Hypothalamus (tissue), 51 donors: ENCODE measurements at places on chromosomes 5 and 9.

DNA sequence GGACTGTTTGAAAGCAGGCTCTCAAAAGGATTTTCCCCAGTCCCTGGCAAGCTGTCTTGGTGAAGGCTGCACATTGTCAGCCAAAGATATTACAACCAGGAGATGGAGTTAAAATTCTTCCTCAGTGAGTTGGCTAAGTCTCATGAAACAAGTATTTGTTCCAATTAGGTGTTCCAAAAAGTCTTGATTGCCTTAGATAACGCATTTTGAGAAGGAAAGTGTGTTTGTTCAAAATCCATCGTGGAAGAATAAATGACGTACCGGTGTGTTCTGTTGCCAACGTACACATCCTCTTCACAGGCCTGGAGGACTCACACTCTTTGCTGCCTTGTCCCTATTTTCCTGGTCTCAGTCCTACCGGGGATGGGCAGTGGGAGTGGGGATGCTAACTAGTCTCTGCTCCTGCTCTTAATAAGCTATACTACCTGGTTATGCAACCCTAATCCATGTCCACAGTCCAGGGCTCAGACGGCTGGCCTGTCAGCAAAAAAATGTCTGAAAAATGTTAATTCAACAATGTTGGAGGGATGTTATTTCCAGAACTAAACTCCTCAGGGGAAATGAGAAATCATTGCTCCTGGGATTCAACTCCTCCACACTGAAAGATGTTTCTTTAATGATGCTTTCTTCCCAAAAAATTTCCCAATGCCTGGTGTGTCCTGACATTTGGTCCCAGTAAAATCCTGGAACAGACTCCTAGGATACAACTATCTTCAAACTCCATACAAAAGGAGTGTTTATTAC is 175.3 kb upstream of the KLF9 start:
- DNase-seq = no peak

DNA sequence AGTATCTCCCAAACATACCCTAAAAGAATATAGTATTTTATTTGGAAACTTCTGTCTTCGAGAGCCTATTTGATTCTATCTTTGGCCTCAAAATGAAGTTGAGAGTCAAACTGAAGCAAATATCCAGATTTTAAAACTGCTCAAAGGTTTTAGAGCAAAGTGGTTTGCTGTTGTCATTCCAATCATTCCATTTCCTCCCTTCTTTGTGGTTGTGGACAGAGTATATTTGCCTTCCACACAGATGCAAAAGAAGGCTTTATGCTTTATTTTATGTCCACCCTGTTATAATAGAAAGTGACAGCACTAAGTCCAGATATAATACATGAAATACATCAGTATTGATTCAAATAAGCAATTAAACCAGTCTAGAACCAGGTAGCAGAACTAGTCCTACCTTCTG is 12.4 kb downstream of the GZMK start:
- DNase-seq = no peak

DNA sequence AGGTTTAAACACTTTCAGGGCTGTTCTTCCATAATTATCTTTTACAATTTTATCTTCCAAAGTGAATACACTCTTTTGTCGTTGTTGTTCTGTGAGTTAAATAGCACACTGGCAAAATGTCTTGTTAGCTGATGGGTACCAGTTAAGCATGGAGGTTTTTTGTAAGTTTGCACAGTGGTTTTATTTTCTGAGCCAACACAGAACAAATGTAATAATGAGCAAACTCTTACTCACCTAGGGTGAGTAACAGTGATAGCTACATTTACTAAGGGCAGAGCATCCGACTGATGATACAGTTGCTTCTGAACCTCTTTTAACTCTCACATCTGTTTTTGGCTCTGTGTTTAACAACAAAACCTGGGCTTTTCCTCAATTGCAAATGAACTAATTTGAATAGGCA is 103.2 kb downstream of the CTNND2 start:
- no peak for DNase-seq

DNA sequence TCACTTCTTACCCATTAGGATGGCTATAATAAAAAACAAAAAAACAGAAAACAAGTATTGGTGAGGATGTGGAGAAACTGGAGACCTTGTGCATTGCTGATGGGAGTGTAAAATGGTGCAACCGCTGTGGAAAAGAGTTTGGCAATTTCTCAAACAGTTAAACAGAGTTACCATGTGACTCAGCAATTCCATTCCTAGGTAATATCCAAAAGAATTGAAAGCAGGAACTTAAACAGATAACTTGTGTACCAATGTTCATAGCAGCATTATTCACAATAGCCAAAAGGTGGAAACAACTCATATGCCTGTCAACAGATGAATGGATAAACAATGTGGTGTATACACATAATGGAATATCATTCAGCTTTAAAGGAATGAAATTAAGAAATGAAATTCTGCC is 28.9 kb downstream of the DCP2 start:
- DNase-seq = no peak

GRCh38 chr5:122790354-122791103 is 15.6 kb downstream of the SNX2 start:
- no peak for DNase-seq

- no peak for DNase-seq
Measured at GRCh38 chr9:131851414-131851813, 111.5 kb upstream of the RAPGEF1 start.

DNA sequence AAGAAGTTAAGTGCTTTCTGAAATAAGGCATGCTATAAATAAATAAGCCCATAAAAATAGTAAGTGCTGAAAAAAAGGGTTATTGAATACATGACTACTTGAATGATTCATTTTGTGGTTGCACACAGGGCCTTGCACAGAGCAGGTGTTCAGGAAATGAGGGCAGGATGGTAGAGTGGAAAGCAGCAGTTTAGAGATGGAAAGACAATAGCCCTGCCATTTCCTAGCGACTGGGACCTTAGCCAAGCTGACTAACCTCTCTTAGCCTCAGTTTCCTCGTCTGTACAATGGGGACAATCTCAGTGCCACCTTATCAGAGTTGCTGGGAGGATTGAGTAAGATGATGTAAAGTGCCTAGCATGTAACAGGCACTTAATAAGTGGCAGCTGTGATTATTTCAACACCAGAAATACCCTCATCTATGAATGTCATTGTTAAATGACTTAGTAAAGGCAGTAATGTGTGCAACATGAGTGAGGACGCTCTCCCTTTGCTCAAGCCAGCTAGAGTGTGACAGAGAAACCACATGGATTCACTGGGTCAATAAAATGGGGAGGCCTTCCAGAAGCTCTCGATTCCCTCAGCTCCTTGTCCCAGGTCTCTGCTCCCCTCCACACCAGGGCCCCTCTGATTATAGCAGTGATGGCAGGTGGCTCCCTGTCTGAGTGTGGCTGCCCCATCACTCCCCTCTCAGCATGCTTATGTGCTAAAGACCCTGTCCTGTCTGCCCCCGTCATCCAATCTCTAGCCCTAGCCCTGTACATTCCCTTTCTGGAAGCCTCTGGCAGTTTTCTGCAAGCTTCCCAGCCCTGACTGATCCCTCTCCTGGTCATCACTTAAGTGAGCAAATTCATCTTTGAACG is 16.0 kb upstream of the PHF19 start:
- no peak for DNase-seq

GRCh38 chr5:122273696-122274095 is 38.3 kb upstream of the SNCAIP start:
- no peak for DNase-seq

DNA sequence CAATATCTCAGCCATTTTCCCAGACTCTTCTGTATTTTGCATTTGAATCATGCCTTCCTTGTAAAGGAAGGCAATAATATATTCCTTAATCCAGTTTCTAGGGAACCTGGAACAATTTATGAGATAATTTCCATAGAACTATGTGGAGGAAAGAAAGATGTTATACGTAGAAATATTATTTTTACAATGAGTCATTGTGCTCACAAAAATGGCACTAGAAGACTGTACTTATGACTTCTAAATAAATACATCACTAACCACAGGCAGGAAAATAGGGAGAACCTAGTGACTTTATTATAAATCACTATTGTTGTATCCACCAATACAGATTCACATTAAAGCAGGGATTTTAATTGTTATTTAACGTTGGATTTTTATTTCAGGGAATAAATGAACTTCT is 87.6 kb downstream of the FBXO38 start:
- DNase-seq = no peak

- DNase-seq = no peak
Measured at GRCh38 chr9:32906213-32906612, 95.2 kb downstream of the APTX start.

DNA sequence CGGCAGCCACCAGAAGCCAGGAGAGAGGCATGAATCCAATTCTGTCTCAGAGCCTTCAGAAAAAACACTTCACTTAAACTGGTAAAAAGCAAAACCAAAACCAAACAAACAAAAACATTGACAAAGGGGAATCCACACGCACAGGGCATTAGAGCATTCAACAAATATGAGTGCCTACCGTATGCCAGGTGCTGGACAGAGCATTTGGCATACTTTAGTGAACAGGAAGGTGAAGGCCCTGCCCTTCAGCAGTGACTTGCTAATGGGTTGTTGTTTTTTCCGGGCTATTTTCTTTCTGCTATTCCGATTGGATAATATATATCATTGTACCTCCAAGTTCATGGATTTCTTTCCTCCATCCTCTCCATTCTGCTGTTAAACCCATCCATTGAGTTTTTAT is 71.7 kb upstream of the RUFY1 start:
- no peak for DNase-seq

- DNase-seq = no peak
Measured at GRCh38 chr5:109691996-109692395, 2.3 kb downstream of the MAN2A1 start.

- DNase-seq = no peak
Measured at GRCh38 chr5:116478491-116478890, 96.1 kb downstream of the SEMA6A start.

- no peak for DNase-seq
Measured at GRCh38 chr9:73153793-73154227, 2.1 kb downstream of the ANXA1 start.

DNA sequence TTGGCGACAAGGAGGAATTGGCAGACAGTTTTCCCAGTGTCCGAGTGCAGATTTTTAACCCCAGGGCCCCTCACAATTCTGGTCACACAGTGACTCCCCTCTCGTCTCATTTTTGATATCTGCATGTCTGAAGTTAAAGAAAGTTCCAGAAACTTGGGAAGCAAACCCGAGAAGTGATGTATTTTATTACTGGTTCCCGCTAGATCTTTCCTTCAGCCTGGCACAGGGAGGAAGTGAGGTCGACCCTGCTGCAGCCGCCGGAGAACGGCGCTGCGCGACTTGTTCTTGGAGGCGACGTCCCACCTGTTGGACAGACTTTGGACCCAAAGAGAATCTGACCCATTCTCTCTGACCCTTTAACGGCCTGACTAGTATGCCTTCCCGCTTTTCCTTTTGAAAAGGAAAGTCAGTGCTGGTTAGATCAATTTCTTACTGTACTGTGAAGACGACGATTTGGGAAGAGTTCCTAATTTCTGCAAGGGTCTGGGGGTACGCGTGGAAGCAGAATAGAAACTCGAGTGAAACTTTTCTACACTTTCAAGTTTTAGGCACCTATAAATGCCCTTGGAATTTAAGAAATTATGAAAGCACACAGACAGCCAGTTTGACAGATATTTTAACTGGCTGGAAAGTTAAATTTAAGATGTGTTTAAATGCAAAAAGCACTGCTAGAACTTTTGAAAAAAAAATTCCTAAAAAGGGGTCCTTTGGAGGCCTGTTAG is 744 bp downstream of the OTULIN start:
- DNase-seq = no peak

- DNase-seq = no peak
Measured at GRCh38 chr9:111386386-111386785, 56.4 kb upstream of the OR2K2 start.

DNA sequence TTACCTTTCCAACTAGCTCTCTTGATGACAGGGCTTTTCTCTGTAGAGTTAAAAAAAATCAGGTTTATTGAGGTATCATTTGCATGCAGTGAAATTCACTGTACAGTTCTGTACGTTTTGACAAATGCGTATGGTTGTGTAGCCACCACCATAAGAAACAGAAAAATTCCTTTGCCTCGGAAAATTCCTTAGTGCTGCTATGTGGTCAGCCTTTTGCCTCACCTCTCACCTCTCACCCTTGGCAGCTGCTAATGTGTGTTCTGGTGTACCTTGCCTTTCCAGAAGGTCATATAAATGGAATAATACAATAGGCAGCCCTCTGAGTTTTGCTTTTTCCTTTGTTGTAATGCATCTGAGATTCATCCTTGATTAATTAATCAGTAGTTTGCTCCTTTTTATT is 28.4 kb downstream of the PCSK5 start:
- no peak for DNase-seq

DNA sequence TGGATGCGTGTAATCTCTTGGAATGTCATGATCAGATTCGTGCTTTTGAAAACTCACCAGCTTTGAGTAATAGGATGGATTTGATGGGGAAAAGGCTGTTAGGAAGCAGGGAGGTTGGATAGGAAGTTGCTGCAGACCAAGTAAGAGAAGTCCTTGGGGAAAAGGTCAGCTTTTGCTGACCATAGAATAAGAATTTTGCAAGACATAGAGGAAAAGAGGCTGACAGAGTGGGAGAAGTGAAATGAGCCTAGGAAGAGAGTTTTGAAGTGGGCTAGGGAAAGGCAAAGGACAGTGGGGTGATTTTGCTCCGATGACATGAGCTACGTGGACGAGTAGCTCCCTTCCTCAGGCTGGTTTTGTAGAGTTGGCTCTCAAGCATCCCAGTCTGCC is 31.5 kb downstream of the RHOBTB3 start:
- DNase-seq = no peak

DNA sequence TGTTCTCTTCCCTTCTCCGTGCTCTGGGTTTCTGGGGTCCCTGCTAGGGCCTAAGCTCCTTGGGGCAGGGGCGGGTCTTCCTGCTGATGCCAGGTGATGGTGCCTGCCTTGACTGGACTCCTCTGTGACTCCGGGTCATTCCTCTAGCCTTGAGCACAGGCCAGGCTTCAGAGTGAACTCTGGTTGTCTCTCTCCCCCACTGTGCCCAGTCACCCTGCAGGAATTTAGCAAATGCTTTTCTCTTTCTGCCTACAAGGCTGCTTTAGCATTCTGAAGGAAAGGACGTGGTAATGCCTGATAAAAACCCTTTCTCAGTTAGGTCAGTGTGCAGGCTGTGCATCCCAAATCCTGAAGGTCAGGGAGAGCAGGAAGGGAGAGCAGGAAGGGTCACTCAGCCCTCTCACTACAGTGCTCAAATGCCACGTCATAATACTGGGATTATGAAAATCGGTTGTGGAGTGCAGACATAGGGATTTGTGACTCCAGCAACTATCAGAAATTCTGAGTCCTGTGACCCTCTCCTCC is 2.7 kb downstream of the CXCL14 start:
- no peak for DNase-seq
